Tracheal epithelial cell (primary cell): ENCODE measurements at places on chromosomes 1 and 21. TPM values are rescaled to one million over a fixed set of nuclear protein-coding genes. Genes with fewer than 3 reads are reported as not detected.

The ESRRG gene
- total RNA-seq = under 0.01 TPM in 1 of 2 replicates, not detected in the other

The CLDN8 gene
- total RNA-seq = under 0.01 TPM in 2 replicates

The PRRX1 gene
- total RNA-seq = not detected in 2 replicates

The CNN3 gene
- total RNA-seq = 38.4 and 180 TPM in 2 replicates

The TRIM46 gene
- total RNA-seq = 0.85 and 3.4 TPM in 2 replicates

The PADI2 gene
- total RNA-seq = 0.85 and 25.5 TPM in 2 replicates

The FCGR3A gene
- not detected in 2 replicates for total RNA-seq

The CD48 gene
- total RNA-seq = not detected in 2 replicates

The FABP3 gene
- total RNA-seq = 17.1 TPM in 1 of 2 replicates, not detected in the other

The FAM131C gene
- total RNA-seq = 0.72 and 1.1 TPM in 2 replicates

The LCE1A gene
- not detected in 2 replicates for total RNA-seq

The IFI44L gene
- 0.96 TPM in 1 of 2 replicates, not detected in the other for total RNA-seq

The NUP210L gene
- total RNA-seq = 0.21 and 0.24 TPM in 2 replicates

The ST6GALNAC5 gene
- total RNA-seq = under 0.01 and 9.2 TPM in 2 replicates

The PYCR2 gene
- total RNA-seq = 19.8 and 32.4 TPM in 2 replicates

The CELA2B gene
- not detected in 2 replicates for total RNA-seq

The ZNF648 gene
- under 0.01 TPM in 1 of 2 replicates, not detected in the other for total RNA-seq

The FCMR gene
- total RNA-seq = under 0.01 TPM in 1 of 2 replicates, not detected in the other

The RPE65 gene
- not detected in 2 replicates for total RNA-seq

The HRNR gene
- total RNA-seq = 0.24 TPM in 1 of 2 replicates, not detected in the other
